ENCODE measurements at places on chromosomes 12 and 14.

- no peak for DNase-seq
Observed at GRCh38 chr14:60195179-60195810, 30.1 kb upstream of the DHRS7 start.

DNA sequence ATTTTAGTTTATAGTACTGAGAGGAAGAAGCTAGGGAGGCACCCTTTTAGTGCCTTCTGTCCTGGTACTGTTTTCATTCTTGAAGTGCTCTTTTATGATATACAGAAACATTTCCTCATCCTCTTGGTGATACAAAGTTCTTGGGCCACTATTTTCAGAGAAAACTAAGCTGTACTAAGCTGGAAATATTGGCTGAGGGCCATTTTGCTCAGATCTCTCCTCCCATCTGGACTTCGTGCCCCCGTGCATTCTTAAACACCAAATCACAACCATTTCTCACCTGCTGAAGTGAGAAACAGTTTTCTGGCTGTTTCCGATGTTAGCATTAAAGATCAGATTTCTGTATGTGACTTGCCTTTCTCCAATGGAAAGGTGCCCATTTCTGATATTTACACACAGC lies 158.9 kb downstream of the FBXL14 start:
- DNase-seq: no peak

- DNase-seq: no peak
Observed at GRCh38 chr12:122937622-122938091, 28.6 kb downstream of the ABCB9 start.

- no peak for DNase-seq
Observed at GRCh38 chr14:68704736-68705720, 87.8 kb downstream of the ZFP36L1 start.

DNA sequence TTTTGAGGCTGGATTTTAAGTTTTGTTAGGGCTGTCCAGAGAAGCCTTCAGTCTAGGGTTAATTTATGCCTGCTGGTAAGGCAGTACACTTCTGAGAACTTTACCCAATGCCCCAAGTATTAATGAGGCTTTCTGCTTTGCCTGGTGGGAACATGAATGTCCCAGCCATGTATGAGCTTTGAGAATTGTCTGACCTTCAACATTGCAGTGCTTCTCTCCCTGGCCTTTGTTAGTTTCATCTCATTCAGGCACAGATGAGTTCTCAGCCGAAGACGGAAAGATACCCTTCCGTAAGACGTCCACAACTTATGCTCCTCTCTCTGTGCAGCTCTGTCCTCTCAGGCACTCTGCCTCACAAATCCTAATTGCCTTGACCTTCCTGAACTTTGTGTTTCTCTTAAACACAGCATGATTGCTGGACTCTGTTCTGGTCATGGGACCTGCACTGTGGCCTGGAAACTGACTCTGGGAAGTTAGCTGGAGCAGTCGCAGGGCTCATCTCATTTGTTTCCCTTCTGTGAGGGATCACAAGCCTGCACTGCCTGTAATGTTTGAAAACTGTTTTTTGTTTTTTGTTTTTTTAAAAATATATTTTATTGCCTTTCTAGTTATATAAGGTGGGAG lies 15.7 kb downstream of the CHPT1 start:
- no peak for DNase-seq

GRCh38 chr12:106342397-106343213 lies 14.9 kb upstream of the POLR3B start:
- no peak for DNase-seq

DNA sequence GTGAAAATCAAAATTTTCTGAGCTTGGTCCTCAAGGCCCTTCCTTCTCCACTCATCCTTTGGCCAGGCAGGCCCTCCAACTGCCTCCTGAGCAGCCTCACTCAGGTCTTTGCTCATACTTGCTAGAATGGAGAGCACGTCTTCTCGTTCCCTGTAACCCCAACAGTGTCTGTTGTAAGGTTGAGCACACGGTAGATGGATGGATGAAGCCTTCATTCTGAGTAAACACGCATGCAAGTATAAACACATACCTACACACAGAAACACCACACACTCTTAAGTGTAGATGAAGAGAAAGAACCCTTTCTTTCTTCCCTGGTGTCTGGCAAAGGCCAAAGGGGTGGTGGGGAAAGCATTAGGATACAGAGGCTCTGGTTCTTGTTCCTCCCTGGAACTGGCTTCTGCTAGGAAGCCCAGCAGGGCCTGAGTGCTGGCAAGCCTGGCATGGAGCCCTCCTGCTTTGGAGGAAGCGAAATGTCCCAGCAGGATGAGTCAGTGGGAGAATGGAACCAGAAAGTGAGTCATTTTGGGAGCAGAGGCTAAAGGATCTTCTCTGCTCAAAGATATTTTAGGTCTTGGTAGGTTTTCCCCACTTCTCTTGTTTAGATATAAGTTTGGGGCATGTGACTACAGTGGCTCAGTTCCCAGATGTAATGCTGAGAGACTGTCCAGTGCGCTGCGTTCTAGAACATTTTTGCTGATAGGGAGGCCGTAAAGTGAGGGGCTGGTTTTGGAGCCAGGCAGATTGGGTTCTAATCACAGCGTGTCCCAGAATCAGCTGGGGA lies 127.4 kb downstream of the CACNA1C start:
- no peak for DNase-seq

- no peak for DNase-seq
Observed at GRCh38 chr12:119808441-119808840, 68.7 kb downstream of the CIT start.

DNA sequence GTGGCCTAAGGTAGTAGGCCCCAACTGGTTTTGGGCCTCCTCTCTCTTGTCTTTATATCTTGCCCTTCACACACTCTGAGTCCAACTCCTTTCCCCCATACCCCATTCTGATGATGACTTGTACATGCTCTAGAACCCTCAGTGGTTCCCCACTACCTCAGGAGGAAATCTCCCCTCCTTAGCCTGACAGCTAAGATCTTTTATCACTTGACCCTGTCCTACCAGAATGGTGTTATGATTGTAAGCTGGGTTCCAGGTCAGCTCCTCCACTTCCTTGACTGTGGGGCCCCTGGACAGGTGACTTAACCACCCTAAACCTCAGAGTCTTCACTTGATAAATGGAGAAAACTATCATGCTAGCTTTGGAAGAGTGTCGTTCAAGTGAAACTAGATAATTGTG lies 9.4 kb upstream of the MYL2 start:
- no peak for DNase-seq

- no peak for DNase-seq
Observed at GRCh38 chr12:131808744-131809371, 19.3 kb upstream of the MMP17 start.

GRCh38 chr12:7374423-7375144 lies 69.4 kb downstream of the CD163L1 start:
- DNase-seq: peak; percentile 4

- DNase-seq: no peak
Observed at GRCh38 chr12:85325442-85325841, 45.4 kb downstream of the ALX1 start.

GRCh38 chr14:100372357-100373048 lies 49.4 kb downstream of the SLC25A47 start:
- DNase-seq: no peak

GRCh38 chr12:62933220-62933601 lies 1.7 kb downstream of the PPM1H start:
- no peak for DNase-seq

- DNase-seq: no peak
Observed at GRCh38 chr12:131101703-131102492, 148.2 kb downstream of the ADGRD1 start.

Measured in stimulated activated CD4-positive, alpha-beta T cell treated with anti-CD3 and anti-CD28 coated beads, Interleukin-4, amount 100 ng/mL, for 1 hour (primary cell).